Hematopoietic multipotent progenitor cell (in vitro differentiated cells): ENCODE measurements at places on chromosomes 4 and X.

DNA sequence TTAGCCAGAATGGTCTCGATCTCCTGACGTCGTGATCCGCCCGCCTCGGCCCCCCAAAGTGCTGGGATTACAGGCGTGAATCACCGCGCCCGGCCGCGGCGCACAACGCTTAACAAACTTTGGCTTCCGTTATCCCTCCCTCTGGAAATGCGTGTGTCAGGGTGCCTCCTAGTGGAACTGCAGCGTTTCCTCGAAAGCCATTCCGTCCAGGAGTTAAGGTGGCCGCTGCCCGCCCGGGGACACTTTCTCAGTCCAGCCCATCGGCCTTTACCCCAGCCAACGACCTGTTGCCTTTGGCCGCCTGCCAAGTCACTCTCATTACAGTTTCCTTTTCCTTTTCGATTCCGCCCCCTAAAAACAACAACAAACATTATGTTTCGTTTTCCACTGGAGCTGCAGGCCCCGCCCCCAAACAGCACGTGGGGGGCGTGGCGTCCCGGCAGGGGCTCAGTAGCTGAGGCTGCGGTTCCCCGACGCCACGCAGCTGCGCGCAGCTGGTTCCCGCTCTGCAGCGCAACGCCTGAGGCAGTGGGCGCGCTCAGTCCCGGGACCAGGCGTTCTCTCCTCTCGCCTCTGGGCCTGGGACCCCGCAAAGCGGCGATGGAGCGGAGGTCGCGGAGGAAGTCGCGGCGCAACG is at the start of gene HERC5:
HERC5 (plus strand) TSS at position 450 of the 637 bp plus-strand sequence; CDS start at position 601, 151 bp downstream.
- DNase-seq, result peak; percentile 98

DNA sequence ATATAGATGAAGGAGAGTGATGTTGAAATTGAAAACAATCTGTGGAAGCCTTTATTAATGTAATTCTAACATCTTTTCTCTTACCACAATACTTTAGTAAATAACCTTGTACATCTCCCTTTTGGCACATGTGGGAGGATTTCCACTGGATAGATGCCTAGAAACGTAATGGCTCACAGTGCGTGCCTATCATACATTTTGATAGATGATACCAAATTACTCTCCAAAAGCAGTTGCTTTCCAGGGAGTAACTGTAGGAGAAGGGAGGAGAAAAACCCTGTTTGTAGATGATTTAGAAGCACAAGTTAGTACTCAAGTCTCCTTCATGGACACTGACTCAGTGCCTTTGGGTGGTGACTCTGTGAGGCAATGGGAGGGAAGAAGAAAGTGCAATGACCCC is 476.3 kb downstream of the CCSER1 start:
- DNase-seq, result no peak

GRCh38 chr4:32858971-32859370 is 2138.8 kb downstream of the PCDH7 start:
- DNase-seq, result no peak

GRCh38 chr4:78174891-78175290 is 117.8 kb downstream of the FRAS1 start:
- no peak for DNase-seq

GRCh38 chr4:173537613-173538147 is 7.7 kb upstream of the HAND2 start:
- DNase-seq, result no peak

DNA sequence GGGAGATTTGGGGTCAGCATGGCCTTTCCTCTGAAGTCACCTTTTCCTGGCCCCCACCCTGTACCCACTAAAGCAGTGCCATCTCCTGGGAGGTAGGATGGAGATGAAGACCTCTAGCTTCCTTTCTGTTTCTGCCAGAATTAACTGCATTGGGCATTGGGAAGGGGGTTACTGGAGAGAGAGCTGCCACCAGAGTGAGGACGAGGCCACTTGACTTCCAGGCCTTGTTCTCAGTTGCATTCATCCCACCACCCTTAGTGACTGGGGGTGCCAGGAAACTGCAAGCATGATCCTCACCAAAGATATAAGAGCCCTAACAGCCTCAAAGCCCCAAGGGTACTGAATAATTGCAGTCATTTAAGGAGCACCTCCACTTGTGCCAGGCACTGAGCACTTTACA is 15.8 kb downstream of the SASH3 start:
- DNase-seq, result no peak

- DNase-seq, result no peak
Observed at GRCh38 chr4:69858690-69859089, 1.3 kb downstream of the SULT1E1 start.
